ENCODE measurements at places on chromosomes 11 and 22. TPM values are rescaled to one million over a fixed set of nuclear protein-coding genes. Genes with fewer than 3 reads are reported as not detected.

Gene C11orf86
- not detected for total RNA-seq

Gene DNHD1
- total RNA-seq, result 15.8 TPM

Gene ACR
- not detected for total RNA-seq

DNA sequence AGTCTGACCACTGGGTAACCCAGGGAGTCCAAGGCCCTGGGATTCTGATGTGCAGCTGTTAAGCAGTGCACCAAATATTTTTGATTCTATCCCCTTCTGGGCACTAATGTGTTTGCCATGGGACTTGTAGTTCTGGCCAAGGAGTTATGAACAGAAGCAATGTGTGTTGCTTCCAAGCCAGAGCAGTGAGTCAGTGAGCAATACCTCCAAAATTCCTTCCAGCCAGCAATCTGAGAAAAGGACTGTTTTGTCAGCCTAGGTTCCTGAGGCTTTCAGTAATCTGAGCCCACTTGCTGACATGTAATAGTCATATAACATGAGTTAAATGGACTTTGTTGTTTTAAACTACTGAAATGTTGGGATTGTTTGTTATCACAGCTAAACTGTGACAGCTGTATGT is 311.4 kb downstream of the NELL1 start:
- DNase-seq, result no peak
- H3K4me3 ChIP-seq, result no peak overlapping the region
- no peaks in the 10 kb centered on the region for H3K27me3 ChIP-seq
- no peaks in the 10 kb centered on the region for H3K4me1 ChIP-seq

DNA sequence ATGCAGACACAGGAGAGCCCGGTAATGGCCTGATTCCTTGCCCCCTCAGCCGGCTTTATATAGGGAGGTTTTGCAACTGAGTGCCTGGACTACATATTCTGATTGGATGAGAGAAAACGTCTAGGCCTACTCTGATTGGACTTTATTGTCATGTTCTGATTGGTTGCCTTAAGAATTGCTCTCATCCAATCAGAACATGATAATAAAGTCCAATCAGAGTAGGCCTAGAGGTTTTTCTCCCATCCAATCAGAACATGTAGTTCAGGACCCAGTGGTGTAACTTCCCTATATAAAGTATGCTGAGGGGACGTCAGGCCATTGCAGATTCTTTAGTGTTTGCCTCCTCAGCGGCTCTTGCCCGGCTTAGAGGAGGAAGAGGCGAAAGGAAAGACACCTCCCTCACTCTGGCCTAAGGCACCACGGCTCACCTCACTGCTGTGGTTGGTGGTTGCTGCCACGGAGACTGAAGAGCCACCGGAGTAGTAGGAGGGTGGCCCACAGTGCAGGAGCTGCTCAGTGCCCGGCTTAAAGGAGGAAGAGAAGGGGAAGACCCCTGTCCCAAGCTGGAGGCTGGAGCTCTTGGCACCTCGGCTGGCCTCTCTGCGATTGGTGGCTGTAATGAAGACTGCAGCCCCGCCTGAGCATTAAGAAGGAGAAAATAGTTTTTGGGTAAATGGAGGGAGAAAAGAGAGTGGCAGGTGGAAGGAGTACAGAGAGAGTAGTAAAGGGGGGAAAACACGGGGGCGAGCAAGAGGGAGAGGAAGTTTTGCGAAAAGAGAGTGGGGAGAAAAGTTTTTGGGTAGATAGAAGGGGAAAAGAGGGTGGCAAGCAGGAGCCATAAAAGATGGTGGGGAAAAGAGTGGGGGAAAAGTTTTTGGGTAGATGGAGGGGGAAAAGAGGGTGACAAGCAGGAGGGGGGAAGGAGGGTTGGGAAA is 116.7 kb upstream of the SERPIND1 start:
- no peaks in the 10 kb centered on the region for H3K36me3 ChIP-seq
- no peak overlapping the region for H3K4me3 ChIP-seq
- no peak overlapping the region for H3K27ac ChIP-seq
- H3K27me3 ChIP-seq, result peaks cover 41% of the 10 kb centered on the region
- no peaks in the 10 kb centered on the region for H3K4me1 ChIP-seq
